ENCODE measurements at places on chromosomes 11 and 22. TPM values are rescaled to one million over a fixed set of nuclear protein-coding genes. Genes with fewer than 3 reads are reported as not detected.

DNA sequence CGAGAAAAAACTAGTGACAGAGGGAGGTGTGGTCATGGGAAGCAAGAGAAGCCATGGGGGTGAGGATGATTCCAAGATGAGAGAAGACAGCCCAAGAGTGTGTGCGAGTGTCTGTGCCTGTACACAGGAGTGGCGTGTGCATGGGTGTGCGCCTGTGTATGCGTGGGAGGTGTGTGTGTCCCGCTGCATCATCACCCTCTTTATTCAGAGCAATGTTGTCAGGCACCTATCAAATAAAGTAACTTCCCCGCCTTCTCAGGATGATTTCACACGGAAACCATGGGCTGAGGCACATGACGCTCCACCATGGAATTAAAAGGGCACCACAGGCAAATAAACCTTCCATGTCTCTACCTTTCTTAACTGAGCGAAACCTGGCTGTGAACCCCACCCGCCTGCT lies 24.6 kb downstream of the MS4A10 start:
- no peak for DNase-seq
- H3K27ac ChIP-seq, result no peak overlapping the region
- no peaks in the 10 kb centered on the region for H3K36me3 ChIP-seq
- H3K4me1 ChIP-seq, result no peaks in the 10 kb centered on the region
- H3K27me3 ChIP-seq, result peaks cover 16% of the 10 kb centered on the region

DNA sequence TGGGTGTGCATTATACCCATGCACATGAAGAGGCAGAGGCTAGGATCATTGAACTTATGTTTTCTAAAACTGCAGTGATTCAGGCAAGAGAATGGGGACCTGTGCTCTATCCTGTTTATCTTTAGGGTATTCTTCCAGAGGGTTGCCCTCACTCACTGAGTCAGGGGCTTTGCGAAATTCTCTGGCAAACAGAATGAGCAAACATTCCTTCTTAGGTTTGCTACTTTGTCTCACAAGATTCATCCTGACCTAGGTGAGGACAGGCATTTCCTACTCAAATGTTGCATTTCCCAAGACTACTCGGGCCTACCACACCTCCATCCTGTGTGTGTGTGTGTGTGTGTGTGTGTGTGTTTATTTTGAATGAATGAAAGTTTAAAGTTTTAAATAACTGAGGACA lies 2.7 kb upstream of the EIF3M start:
- H3K4me1 ChIP-seq, result no peaks in the 10 kb centered on the region
- no peaks in the 10 kb centered on the region for H3K36me3 ChIP-seq
- peak; percentile 44 for DNase-seq
- no peak overlapping the region for H3K4me3 ChIP-seq

GRCh38 chr22:39723899-39724351 lies 153.4 kb downstream of the CACNA1I start:
- H3K36me3 ChIP-seq, result no peaks in the 10 kb centered on the region
- H3K4me1 ChIP-seq, result peaks cover 3% of the 10 kb centered on the region
- peaks cover 44% of the 10 kb centered on the region for H3K27me3 ChIP-seq
- H3K27ac ChIP-seq, result no peak overlapping the region
- peak; percentile 50 for DNase-seq
- no peak overlapping the region for H3K4me3 ChIP-seq

DNA sequence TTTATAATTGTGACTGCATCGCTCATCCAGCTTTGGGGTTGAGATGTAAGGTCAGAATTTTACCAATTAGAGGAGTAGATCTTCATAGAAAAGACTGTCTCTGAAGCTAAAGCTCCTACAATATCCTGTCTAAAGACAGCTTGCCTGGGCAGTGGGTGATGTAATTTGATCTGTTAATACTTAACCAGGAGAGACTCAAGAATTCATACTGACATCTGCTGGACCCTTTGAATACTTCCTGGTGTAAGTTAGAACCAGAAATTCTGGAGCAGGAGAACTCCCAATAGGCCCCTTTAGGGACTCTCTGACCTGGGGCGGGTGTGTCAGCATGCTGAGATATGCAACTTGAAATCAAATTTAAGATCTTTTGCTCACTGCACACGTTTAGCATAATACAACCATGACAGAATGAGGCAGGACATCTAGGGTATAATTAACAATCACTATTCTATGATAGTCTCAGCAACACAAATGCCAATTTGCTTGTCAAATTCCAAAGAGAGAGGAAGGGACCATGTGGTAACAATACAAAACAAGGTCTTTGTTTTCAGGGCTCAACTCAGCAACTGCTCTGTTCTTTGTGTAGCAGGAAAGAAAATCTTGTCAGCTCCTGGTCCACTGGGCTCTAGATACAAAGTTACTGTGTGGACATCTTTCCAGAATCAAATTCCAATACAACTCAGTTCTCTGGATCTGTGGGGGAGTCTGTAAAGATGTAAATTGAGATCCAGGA lies 143.9 kb downstream of the INSC start:
- H3K27ac ChIP-seq, result no peak overlapping the region
- no peaks in the 10 kb centered on the region for H3K36me3 ChIP-seq
- H3K4me3 ChIP-seq, result no peak overlapping the region

- no peaks in the 10 kb centered on the region for H3K36me3 ChIP-seq
- no peaks in the 10 kb centered on the region for H3K4me1 ChIP-seq
- no peak for DNase-seq
Measured at GRCh38 chr11:19560156-19560555, 152.5 kb upstream of the NAV2 start.

DNA sequence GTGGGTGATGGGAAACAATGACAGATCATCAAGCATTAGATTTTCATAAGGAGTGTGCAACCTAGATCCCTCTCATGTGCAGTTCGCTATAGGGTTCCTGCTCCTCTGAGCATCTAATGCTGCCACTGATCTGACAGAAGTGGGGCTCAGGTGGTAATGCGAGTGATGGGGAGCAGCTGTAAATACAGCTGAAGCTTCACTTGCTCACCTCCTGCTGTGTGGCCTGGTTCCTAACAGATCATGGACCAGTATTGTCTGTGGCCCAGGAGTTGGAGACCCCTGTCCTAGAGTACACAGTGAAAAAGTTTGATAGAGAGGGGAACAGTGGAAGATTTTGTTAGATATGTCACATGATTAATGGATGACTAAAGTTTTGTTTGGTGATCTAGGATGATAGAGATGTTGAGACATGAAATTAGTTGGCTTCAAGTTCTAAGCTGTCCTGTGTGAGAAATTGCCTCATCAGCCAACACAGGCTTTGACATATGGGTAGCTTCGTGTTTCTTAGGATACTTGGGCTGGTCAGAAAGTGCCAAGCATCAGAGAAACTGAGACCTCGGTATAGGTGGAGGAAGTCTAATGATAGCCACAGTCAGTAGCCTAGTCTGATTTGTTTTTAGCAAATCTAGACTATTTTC lies 47.4 kb downstream of the ARHGEF12 start:
- H3K36me3 ChIP-seq, result no peaks in the 10 kb centered on the region
- no peak overlapping the region for H3K27ac ChIP-seq
- H3K4me3 ChIP-seq, result no peak overlapping the region
- no peaks in the 10 kb centered on the region for H3K27me3 ChIP-seq

DNA sequence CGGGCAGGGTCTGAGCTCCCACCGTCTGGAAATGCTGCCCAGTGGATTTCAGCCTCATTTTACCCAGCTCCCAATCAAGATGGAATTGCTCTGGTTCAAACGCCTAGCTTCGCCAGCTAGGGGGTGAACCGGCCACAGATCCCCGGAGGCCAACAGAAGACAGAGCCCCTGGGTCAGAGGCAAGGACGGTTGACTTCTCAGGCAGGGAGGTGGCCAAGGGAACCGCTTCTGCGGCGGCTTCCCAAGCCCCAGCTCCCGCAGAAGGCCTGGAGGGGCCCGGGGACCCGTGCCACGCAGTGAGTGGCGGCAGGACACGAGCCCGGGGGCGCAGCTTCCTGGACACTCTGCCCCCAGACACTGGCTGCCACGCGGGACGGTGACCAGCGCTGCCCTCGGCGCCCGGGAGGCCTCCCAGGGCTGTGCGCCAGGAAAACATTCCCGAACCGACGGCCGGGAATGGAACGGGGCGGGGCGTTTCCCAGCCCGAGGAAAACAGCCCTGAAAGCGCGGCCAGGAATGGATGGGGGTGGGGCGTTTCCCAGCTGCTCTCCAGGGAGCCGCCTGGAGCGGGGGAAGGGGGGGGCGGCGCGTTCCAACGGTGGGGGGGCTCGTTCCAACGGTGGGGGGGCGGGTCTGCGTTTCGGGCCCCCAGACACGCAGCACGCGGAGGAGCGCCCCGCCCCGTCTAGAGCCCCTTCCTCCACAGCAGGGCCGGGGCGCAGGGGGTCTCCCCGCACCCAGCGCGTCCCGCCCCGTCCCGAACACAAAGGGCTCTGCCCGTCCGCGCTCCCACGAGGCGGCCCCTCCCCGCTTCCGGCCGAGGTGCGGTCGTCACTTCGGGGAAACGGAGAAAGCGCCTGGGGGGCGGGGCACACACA lies 13.5 kb upstream of the B4GALNT4 start:
- peaks cover 8% of the 10 kb centered on the region for H3K27me3 ChIP-seq
- peak overlapping the region; percentile 99 for H3K27ac ChIP-seq
- peaks cover 8% of the 10 kb centered on the region for H3K4me1 ChIP-seq
- peak; percentile 94 for DNase-seq
- peak overlapping the region; percentile 36 for H3K4me3 ChIP-seq

DNA sequence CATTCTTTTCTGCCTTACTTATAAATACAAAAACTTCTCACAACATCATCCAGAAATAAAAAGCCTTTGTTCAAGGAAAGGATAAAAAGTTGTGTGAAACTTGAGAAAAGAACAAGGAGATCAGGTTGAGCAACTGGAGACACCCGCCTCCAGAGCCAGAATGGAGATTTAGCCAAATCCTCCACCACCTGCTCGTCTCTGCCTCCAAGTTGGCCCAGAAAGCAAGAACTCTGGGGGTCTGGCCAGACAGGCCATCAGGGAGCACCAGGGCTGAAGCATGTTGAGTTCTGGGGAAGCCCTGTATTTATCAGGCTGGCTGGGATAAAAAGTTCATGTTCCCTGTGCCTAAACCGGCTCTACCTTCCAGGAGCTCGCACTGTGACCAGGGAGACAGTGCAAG lies 14.9 kb downstream of the SMCO4 start:
- no peak for DNase-seq
- no peaks in the 10 kb centered on the region for H3K36me3 ChIP-seq

- no peaks in the 10 kb centered on the region for H3K4me1 ChIP-seq
- no peaks in the 10 kb centered on the region for H3K27me3 ChIP-seq
Measured at GRCh38 chr11:16784666-16785065, 46.2 kb downstream of the C11orf58 start.

- no peak overlapping the region for H3K27ac ChIP-seq
- DNase-seq, result no peak
- peaks cover 3% of the 10 kb centered on the region for H3K36me3 ChIP-seq
- peaks cover 7% of the 10 kb centered on the region for H3K4me1 ChIP-seq
Measured at GRCh38 chr22:47042116-47042825, 279.8 kb downstream of the TBC1D22A start.

DNA sequence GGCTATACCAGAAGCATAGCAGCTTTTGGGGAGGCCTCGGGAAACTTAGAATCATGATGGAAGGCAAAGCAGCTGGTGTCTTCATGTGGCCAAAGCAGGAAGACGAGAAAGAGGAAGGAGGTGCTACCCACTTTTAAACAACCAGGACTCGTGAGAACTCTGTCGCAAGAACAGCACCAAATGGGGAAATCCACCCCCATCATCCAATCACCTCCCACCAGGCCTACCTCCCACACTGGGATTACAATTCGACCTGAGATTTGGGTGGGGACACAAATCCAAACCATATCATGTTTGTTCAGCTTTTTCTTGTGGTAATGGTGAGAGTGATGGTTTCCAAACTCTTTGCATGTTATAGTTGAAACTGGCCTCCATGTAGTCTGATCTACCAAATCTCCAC lies 32.5 kb upstream of the OR10D3 start:
- no peak overlapping the region for H3K27ac ChIP-seq
- H3K4me3 ChIP-seq, result no peak overlapping the region
- H3K36me3 ChIP-seq, result no peaks in the 10 kb centered on the region

DNA sequence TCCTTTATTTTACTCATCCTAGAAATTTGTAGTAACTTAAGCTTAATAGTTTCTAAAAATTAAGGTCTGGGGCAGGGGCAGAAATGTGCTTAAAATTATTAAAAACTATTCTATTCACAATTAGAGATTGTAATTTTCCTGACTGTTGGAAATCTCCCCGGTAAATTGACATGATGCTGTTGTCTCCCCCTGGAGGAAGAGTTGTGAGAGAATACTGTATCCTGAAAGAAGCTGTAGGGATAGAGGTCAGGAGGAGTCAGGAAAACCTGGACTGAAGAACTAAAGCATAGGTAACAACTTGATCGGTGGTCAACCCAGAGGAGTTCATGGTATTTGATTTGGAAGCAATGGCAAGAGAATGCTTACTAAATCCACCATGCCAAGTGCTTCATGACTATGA lies 16.2 kb upstream of the ESAM start:
- peaks cover 4% of the 10 kb centered on the region for H3K36me3 ChIP-seq
- no peaks in the 10 kb centered on the region for H3K27me3 ChIP-seq
- no peak overlapping the region for H3K27ac ChIP-seq
- peaks cover 2% of the 10 kb centered on the region for H3K4me1 ChIP-seq
- DNase-seq, result no peak

- no peak overlapping the region for H3K4me3 ChIP-seq
- H3K36me3 ChIP-seq, result peaks cover 70% of the 10 kb centered on the region
- DNase-seq, result peak; percentile 73
- no peaks in the 10 kb centered on the region for H3K4me1 ChIP-seq
Measured at GRCh38 chr22:45577746-45578523, 75.3 kb downstream of the FBLN1 start.

- no peaks in the 10 kb centered on the region for H3K36me3 ChIP-seq
- no peaks in the 10 kb centered on the region for H3K27me3 ChIP-seq
- DNase-seq, result no peak
- H3K4me3 ChIP-seq, result no peak overlapping the region
- H3K4me1 ChIP-seq, result peaks cover 4% of the 10 kb centered on the region
Measured at GRCh38 chr11:86663761-86664160, 8.7 kb downstream of the ME3 start.

Gene MS4A3
- not detected for total RNA-seq

Gene ZNF215
- 7.2 TPM for total RNA-seq

Gene OR2AG1
- total RNA-seq, result not detected

Gene CALCA
- total RNA-seq, result not detected

Gene REXO2
- total RNA-seq, result 179 TPM

Gene ABCG4
- under 0.01 TPM for total RNA-seq

Measured in IMR-90 (cell line).